ENCODE measurements at places on chromosomes 1 and 21.
A peak's percentile ranks its signal among the peaks of the same experiment; 100 is the strongest.

DNA sequence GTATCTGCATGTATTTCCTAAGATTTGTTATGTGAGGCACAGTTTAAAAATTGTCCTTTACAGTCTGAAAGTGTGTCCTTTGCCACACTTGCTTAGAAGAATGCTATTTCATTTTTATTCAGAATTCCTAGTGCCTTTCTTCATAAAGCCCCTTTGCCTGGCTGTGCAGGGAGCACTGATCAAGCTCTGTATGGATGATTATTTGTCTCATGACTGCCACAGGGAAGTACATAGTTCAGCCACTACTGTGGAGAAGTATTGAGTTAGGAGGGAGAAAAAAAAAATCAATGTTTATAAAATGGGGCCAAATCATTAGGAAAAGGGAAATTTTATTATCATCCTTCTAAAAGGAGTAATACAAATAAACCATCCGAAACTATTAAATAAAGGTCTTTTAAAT is 51.4 kb downstream of the LHX4 start:
- no peak for DNase-seq

GRCh38 chr1:230826166-230826875 is 42.0 kb downstream of the C1orf198 start:
- DNase-seq, result no peak

- DNase-seq, result no peak
Measured at GRCh38 chr1:47688461-47689296, 250.8 kb downstream of the FOXD2 start.

DNA sequence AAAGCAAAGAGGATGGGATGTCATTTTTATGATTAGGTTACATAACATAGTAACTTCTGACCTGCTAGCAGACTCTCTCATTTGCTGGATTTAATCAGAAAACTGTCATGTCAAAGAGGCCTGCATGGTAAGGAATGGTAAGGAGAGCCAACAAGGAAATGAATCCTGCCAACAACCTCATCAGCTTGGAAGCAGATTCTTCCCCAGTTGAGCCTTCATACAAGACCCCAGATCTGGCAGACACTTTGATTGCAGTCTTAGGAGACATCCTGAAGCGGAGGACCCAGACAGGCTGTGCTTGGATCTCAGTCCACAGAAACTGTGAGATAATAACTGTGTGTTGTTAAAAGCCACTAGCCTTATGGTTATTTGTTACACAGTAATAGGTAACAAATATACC is 27.6 kb upstream of the MARK1 start:
- no peak for DNase-seq

GRCh38 chr1:185670187-185670627 is 64.0 kb upstream of the HMCN1 start:
- DNase-seq, result no peak

GRCh38 chr1:164780863-164781262 is 221.9 kb downstream of the PBX1 start:
- DNase-seq, result no peak

- no peak for DNase-seq
Measured at GRCh38 chr1:157252473-157252872, 114.3 kb upstream of the ETV3 start.

GRCh38 chr1:234373064-234373958 is at the start of gene COA6:
Gene COA6, plus strand, starts transcription at chr1:234373456. Its CDS starts 11 bp downstream, at chr1:234373467.
- DNase-seq, result peak; percentile 81

- no peak for DNase-seq
Measured at GRCh38 chr1:225685476-225686176, 32.7 kb upstream of the ENAH start.

GRCh38 chr1:235511470-235512240 is 7.4 kb upstream of the B3GALNT2 start:
- DNase-seq, result no peak

- no peak for DNase-seq
Measured at GRCh38 chr1:98068016-98068415, 147.2 kb upstream of the DPYD start.

DNA sequence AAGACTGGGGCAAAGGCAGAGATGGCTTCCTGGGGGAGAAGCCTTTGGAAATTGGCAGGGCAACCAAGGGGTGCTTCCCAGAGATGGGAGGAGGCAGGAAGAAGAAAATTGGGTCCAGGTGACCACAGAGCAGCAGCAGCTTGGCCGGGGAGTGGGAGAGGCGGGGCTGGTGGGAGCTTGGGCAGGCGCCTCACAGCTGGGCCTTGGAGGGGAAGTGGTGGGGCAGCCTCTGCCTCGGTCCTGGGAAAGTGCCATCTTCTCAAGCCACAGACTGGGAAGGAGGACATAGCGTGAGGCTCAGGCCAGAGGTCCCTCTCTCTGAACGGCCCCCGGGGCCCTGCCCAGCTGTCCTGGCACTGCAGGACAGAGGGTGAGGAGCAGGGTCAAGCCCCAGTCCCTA is 24.0 kb upstream of the WASF2 start:
- DNase-seq, result no peak

- no peak for DNase-seq
Measured at GRCh38 chr1:168273575-168273974, 7.1 kb upstream of the TBX19 start.

DNA sequence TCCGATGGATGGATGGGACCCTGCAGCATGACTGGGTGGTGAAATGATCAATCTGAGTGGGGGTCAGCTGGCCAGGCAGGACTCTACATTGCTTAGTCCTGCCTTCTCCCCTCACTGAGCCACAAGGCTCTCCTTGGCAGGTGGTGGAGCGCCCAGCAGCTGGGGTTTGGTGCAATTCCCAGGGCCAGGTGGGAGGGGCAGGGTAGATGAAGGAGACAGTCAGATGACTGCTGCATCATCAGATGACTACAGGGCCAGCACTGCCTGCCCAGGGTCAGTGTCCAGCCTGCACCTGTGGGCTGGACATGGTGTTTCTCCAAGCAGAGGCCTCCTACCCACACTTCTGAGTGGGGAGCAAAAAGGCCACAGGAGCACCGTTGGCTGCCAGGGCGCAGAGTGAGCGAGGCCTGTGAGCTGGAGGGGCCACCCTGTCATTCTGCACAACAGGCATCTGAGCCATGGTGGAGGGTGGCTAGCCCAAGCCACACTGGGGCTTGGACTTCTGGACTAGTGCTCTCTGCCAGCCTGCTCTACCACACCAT is 103.9 kb upstream of the EDN2 start:
- no peak for DNase-seq

DNA sequence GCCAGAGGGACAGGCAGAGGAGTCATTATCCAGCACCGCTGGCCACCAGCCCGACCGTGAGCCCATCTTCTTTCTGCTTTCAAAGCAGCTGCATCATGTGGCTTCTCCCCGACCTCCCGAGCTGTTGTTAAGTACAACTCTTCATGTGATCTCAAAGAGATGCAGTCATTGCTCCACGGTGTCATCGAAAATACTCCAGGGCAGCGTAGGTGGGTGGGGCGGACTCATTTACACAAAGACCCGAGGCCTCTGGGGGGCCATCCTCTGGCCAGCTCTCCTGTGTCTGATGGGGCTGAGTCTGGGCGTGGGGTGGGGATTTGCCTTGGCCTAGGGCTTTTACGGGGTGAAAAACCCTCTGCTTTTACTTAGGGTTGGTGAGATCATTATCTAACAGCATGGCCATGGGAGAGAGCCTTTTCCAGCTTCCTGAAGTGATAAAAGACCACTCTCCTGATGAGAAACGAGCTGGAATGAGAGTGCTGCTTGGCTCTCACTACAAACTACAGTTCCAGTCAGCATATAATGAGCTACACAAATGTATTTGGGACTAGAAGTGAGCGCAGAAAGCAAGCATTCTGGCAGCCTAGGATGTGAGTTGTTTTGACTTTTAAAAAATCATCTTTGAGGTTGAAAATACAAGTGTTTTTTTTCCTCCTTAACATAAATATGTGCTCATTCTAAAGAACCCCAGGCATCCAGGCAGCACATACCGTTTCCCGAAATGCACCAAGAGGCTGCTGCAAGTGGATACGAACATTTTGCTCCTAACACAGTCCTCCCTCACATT is 165.0 kb downstream of the RHOU start:
- no peak for DNase-seq

DNA sequence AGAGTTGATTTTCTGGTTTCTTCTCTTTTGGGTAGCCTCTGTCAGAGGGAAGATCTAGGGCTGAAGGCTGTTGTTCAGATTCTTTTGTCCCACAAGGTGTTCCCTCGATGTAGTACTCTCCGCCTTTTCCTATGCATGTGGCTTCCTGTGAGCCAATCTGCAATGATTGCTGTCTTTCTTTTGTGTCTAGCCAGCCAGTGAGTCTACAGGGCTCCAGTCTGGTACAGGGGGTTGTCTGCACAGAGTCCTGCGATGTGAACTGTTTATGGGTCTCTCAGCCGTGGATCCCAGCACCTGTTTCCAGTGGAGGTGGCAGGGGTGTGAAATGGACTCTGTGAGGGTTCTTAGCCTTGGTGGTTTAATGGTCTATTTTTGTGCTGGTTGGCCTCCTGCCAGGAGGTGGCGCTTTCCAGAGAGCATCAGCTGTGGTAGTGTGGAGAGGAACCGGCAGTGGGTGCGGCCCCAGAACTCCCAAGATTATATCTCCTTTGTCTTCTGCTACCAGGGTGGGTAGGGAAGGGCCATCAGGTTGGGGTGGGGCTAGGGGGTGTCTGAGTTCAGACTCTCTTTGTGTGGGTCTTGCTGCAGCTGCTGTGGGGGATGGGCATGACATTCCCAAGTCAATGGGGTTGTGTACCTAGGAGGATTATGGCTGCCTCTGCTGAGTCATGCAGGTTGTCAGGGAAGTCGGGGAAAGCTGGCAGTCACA is 81.3 kb upstream of the C21orf91 start:
- no peak for DNase-seq

GRCh38 chr1:218351391-218352074 is 6.4 kb downstream of the TGFB2 start:
- DNase-seq, result no peak
